GM12892 (cell line): ENCODE measurements at places on chromosomes 6 and 20.

- DNase-seq: no peak
Observed at GRCh38 chr6:54624216-54624615, 222.4 kb upstream of the FAM83B start.

DNA sequence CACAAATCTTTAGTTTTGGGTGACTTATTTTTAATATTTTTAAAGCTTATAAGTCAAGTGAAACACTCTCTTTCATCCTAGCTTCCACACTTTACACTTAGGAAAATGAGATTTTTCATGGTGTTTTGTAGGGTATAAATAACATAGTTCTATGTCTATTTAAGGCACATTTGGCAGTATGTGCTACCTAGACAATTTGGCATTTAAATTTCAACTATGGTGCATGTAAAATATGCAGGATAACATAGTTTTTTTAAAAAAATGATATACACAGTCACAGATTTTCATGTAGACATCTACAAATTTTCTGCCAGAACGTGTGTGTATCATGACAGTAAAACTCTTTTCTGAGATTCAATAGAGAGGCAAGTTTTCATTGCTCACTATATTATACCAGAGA is 115.1 kb upstream of the MAP3K7 start:
- no peak for DNase-seq

GRCh38 chr6:140597181-140597580 is 1222.7 kb upstream of the CITED2 start:
- DNase-seq: no peak

DNA sequence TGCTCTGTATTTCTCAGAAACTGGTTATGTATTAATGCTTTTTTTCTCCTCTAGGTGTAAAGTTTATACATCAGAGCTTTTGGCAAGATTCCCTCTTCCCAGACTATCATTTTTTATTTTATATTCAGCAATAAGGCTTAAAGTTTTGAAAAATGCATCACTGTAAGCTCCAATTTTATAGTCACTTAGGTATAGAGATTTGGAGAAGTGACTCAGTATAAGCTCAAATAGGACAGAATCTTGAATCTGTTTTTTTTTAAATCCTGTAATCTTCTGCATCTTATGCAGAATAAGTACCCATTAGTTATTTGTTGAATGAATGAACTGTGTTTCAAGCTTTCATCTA is 1.0 kb downstream of the NCOA7 start:
- DNase-seq: no peak

GRCh38 chr6:141349710-141350109 is 783.0 kb upstream of the GJE1 start:
- no peak for DNase-seq

DNA sequence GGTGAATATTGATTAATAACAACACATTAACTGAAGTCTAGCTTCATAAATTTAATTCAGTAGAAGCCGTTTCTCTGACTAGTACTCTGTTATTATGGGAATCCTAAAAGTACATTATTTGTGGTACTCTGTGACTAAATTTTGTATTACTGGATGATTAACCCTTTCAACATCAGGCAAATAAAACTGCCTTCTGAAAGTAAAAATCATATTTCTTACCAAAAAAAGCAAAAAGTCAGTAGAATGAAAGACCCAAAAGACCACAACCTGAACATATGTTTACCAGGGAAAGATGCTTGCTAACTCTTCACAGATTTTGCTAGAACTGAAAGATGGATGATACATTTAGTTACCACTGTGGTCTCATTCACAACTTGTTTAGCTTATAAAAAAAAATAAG is 73.2 kb downstream of the AHI1 start:
- DNase-seq: no peak

DNA sequence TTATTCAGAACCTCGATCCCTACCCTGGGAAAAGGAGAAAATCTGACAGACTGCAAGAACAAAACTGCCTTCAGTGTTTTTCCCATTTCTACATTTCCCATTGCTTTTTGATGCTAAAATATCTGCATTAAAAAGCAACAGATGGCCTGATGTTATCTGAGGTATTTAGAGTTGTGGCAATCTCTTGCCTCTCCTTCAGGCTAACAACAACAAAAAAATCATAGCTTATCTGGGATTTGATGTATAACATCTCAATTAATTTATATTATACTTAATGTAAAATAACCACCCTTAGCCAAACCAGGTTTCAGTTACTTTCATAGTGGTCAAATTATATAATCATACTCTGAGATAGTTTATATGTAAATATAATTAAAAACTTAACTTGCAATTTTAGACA is 15.8 kb upstream of the GABRR2 start:
- DNase-seq: no peak

DNA sequence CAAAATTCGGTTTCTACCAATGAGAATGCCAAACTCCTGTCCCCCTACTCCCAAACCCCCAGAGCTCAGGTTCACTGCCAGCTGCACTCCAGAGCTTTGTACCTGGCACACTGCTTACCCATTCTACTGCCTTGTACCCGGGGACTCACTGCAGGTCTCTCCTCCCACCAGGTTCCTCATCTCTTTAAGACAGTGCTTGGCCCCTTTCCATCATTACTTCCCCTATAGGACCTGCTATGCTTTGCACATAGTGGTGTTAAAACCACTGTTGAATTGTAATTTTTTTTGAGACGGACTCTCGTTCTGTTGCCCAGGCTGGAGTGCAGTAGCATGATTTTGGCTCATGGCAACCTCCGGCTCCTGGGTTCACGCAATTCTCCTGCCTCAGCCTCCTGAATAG is 25.9 kb downstream of the LYRM4 start:
- no peak for DNase-seq

- no peak for DNase-seq
Observed at GRCh38 chr6:120805276-120805675, 529.0 kb downstream of the TBC1D32 start.

- DNase-seq: no peak
Observed at GRCh38 chr6:52346503-52346902, 15.4 kb upstream of the PAQR8 start.

DNA sequence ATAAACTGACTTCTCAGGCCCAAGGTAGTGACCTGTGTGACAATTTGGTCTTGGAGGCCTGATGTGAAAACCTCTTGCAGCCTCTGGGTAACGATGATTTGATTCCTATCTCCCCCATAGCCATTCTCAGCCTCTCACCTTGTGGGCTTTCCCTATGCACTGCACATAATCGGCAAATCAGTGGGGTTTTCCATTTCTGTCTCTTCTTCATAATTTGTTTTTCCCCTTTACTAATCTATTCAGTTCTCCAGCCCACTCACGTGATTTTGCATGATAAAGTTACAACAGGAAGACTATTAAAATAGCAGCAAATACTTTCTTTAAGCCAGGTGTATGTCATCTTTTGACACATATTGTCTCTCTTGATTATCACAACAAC is 893.7 kb downstream of the TFAP2A start:
- DNase-seq: no peak

DNA sequence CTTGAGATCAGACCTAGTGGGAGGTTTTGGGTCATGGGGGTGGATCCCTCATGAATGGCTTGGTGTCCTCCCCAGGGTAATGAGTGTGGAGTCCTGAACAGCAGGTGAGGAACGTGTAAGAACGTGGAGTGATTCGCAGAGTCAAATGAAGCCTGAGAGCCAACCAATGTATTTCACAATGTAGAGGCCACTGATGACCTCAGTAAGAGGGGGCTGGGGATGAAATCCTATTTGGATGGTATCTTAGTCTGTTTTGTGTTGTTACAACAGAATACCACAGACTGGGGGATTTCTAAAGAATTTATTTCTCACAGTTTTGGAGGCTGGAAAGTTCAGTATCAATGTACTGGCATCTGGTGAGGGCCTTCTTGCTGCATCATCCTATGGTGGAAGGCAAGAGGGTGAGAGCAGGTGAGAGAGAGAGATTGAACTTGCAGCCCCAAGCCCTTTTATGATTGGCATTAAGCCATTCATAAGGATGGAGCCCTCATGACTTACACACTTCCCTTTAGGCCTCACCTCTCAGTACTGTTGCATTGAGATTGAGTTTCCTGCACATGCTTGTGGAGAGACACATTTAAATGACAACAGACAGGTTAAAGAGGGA is 47.3 kb upstream of the HIVEP1 start:
- no peak for DNase-seq

DNA sequence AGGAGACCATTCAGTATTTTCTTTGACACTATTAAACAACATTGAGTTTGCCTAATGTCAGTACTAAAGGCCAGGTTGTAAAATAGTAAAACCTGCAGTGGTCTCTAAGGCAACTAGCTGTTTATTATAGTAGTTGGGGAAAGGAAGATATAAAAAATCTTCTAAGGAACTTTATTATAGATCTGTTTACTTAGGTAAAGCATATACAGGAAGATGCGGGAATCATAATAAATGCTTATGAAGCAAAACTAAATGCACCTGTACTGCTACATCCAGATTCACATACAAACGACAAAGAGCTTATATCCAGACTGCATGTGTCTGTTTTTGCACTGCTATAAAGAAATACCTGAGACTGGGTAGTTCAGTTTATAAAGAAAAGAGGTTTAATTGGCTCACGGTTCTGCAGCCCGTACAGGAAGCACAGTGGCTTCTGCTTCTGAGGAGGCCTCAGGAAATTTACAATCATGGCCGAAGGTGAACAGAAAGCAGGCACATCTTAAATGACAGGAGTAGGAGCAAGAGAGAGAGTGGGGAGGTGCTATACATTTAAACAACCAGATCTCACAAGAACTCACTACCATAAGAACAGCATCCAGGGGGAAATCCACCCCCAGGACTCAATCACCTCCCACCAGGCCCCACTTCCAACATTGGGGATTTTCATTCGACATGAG is 8.7 kb upstream of the TRIM39 start:
- no peak for DNase-seq

GRCh38 chr6:142676027-142676443 is 268.9 kb downstream of the HIVEP2 start:
- no peak for DNase-seq

GRCh38 chr20:58981628-58982364 is 740 bp downstream of the NELFCD start:
- no peak for DNase-seq

GRCh38 chr6:107626645-107627044 is 136.7 kb downstream of the SOBP start:
- no peak for DNase-seq

DNA sequence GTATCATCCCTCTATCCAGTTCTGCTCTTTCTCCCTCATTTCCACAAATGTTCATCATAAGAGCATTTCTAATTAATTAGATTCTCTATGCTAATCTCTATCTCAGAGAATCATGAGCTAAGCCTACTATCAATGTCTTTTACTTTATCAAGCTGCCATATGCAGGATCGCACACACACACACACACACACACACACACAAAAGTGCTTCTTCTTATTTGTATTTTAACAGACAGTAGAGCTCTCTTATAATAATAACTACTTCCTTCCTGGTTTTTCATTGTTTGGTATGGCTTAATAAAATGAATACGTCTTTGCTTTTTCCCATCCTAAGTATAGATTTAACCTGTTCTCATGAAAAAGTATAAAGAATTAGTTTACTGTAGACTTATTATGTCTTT is 170.2 kb downstream of the HAO1 start:
- no peak for DNase-seq

DNA sequence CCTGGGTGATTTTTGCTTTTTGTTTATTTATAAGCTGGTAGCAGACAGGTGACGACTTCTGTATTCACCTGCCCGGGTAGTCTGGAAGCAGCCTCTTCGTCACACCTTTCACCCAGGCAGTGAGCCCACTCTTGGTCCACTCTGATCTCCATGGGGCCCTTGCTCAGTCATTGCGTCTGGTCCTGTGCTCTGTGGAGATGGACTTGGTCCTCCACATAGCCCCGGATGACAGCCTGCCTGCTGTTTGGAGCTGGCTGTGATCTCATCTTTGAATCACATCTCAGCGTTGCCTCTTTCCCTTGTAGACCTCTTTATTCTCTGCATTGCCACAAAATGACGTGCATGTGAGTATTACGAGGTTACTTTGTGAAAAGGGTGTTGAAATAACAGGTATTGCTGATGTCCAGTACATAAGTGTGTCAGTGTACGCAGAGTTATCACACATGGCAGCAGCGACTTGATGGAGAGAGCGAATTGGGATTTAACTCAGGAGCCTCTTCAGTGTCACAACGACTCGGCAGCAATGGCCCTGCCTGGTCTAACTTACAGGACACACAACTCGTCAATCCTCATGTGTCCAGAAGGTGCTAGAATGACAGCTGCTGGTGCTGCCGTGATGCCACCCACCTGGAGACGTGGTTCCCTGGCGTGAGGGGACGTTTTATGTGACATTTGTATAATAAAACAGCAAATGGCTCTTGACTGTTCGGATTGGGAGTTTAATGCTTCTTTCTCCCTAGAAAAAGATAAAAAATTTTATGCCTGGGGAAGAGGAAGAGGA is 24.2 kb upstream of the FRMD1 start:
- DNase-seq: no peak

DNA sequence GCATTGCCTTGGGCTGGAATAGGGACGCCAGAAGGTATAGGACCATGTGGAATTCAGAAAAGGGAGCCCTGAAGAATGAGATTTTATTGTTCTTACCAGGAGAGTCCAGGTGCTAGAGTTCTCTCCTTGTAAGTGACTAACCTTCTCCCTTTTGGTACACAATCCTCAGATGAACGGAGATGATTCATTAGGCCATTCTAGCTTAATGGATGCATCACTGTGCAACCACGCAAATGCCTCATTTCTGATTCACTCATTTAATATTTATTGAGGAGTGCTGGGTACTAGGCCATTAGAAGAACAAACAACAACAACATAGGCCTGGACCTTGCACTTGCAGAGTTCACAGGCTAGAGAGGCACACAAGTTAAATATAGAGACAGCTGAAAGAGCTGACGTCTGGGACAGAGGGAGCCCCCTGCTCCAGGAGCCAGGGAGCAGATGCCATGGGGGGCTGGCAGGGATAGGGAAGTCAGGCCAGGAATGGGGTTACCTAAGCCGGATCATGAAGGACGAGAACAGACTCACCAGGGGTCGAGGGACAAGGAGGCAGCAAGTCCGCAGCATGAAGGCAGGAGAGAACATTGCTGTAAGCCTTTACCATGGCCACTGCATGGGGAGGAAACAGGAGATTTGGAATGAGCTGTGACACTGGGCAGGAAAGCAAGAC is 179.5 kb upstream of the AKAP12 start:
- DNase-seq: no peak

- DNase-seq: no peak
Observed at GRCh38 chr6:142380626-142381025, 78.8 kb downstream of the ADGRG6 start.

DNA sequence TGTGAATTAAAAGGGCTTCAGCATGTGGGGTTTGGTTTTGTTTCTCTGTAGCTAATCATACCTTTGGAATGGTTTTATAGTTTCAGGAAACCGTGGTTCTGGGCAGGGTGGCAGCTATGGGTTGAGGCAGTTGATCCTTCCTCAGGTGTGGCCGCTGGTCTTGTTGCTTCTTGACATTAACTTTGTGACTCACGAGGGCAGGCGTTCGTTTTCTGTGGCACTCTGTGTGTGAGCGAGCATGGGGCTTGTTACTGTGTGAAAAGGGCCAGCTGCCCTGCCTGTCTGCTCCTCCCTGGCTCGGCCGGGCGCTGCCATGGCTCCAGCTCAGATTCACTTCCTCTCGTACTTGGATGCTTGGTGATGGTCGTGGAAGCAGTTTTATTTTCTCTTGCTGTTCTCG is 16.2 kb downstream of the DNAJC5 start:
- no peak for DNase-seq
